ENCODE measurements at places on chromosomes 2 and 18.
A peak's percentile ranks its signal among the peaks of the same experiment; 100 is the strongest.

GRCh38 chr2:171579481-171579880 lies 57.2 kb downstream of the CYBRD1 start:
- no peak for DNase-seq

- no peak for DNase-seq
Observed at GRCh38 chr2:220120041-220120440, 492.6 kb downstream of the SLC4A3 start.

DNA sequence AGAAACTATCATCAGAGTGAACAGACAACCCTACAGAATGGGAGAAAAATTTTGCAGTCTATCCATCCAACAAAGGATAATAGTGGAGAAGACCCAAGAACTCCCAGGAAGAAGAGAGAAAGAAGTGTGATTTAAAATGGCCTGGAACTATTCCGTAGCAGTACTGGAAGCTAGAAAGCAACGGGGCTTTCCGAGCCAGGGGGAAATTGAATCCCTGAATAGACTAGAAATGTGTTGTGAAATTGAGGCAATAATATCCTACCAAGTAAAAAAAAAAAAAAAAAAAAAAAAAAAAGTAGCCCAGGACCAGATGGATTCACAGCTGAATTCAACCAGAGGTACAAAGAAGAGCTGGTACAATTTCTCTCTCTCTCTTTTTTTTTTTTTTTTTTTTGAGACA lies 69.3 kb downstream of the FARP2 start:
- DNase-seq: no peak

GRCh38 chr2:48849770-48850169 lies 94.2 kb upstream of the LHCGR start:
- no peak for DNase-seq

- DNase-seq: no peak
Observed at GRCh38 chr2:239912938-239913635, 112.1 kb downstream of the NDUFA10 start.

DNA sequence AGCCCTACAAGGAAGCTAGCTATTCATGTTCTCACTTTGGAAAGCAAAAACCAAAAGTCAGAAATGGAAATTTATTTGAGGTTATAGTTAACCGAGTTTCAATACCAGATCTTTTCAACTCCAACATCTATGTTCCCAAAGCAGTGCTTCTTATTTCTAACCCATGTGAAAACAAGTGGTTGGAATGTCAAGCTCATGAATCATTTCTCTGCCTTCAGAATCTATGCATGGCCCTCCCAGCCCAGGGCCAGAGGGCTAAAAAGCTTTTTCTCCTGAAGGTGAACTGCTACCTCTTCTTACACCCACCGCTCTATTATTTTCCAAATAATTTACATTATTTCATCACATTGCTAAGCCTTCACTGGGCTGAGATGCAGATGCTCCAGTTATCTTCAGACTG lies 158.4 kb downstream of the SP3 start:
- no peak for DNase-seq

DNA sequence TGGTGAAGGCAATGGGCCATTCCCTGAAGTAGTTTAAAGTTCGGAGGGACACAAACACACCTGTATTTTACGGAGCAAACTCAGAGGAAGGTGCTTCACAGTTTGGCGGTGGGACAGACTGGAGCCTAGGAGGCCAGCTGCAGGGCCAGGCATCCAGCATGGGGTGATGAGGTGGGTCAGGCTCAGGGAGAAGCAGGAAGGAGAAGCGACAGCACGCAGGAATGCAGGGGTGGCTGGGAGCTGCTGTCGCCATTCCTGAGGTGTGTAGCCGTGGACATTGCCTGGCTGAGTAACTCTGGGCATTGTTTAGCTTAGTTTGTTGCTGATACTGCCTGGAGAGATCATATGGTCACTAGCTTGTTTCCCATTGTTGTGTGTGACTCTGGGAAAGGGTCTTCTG lies 35.8 kb upstream of the METTL21A start:
- DNase-seq: no peak

GRCh38 chr2:34337735-34338134 lies 738.6 kb upstream of the FAM98A start:
- no peak for DNase-seq

DNA sequence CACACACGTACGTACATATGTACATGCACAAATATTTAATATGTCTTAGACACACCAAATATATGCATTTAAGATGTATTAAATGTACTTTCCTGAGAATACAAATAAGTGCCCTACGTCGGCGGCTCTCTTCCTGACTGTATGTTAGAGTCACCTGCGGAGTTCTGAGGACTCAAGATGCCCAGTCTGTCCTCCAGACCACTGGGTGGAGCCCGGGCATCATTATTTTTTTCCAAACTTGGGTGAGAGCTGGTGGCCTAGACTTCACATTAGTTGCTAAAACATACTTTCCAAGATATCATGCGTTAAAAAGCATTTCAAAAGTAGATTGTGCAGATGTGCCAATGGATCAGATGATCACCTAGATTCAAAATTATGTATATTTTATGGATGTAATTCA lies 2.9 kb downstream of the IL18R1 start:
- DNase-seq: no peak

DNA sequence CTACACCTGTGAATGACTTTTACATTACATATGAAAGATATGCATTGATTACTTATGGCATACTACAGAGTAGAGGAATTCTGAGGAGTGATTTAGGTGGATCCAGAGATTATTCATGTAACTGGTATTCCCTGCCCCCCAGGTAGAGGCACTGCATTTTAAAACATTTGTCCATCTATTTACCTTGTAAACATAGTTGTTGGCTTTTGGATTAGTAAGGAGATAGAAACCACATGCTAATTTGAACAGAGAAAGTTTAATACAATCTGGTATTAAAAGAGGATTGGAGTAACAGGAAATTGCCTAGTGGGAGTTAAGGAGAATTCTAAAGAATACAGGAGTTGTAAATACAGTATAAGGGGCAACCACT lies 15.9 kb downstream of the GALNT3 start:
- DNase-seq: no peak

GRCh38 chr18:25510096-25510495 lies 158.1 kb upstream of the ZNF521 start:
- DNase-seq: peak; percentile 49

DNA sequence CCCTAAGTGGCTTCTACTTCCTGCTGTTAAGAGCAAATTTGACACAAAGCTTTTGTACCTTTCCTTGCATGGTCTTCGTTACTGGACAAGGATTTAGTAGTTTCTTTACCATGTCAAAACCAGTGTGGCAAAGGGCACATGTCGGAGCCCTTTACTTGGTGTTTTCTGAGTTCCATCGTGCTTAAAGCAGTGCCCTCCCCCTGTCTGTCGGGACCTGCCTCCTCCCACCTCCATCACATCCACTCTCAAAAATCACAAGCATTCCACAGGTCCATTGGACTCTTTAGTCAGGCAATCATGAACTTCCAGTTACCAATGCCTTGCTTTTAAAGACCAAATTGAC lies 763 bp downstream of the CCDC141 start:
- no peak for DNase-seq

GRCh38 chr2:222993920-222994650 lies 57.9 kb upstream of the KCNE4 start:
- peak; percentile 94 for DNase-seq

GRCh38 chr18:72208920-72209676 lies 335.0 kb downstream of the CBLN2 start:
- no peak for DNase-seq

DNA sequence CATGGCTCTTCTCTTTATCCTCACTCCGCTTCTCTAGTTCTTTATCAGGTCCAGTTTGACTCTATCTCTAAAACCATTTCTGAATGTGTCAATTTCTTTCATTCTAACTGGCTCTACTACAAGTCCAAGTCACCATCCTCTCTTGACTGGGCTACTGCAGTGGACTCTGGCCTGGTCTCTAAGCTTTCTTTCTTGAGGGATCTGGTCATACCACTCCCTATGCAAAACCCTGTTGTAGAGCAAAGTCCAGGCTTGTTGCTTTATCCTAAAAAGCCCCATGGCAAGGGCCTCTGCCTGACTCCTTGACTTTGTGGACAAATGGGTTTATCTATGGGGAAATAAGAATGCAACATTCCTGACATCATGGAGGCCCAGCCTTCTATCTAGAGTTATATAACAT lies 87.1 kb downstream of the BCL2L11 start:
- no peak for DNase-seq

GRCh38 chr18:51235009-51235789 lies 37.7 kb upstream of the MEX3C start:
- no peak for DNase-seq

GRCh38 chr2:156532989-156533388 lies 96.8 kb downstream of the GPD2 start:
- no peak for DNase-seq

GRCh38 chr2:60337142-60337497 lies 216.3 kb downstream of the BCL11A start:
- DNase-seq: no peak

DNA sequence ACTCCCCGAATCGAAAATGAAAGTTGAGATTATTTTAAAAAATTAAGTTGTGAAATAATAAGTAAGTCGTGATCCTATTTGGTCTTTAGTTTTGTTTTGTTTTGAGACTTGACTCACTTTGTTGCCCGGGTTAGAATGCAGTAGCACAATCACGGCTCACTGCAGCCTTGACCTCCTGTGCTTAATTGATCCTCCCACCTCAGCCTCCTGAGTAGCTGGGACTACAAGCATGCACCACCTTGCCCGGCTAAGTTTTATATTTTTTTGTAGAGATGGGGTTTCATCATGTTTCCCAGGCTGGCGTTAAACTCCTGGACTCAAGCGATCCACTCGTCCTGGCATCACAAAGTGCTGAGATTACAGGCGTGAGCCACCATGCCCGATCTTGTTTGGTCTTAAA lies 326.2 kb downstream of the MYCN start:
- DNase-seq: no peak

- no peak for DNase-seq
Observed at GRCh38 chr2:227608561-227609338, 5.9 kb downstream of the SCYGR3 start.

- DNase-seq: peak; percentile 38
Observed at GRCh38 chr18:12946549-12947284, 1.1 kb upstream of the SEH1L start.

- DNase-seq: no peak
Observed at GRCh38 chr18:22005191-22005841, 164.1 kb upstream of the GATA6 start.

DNA sequence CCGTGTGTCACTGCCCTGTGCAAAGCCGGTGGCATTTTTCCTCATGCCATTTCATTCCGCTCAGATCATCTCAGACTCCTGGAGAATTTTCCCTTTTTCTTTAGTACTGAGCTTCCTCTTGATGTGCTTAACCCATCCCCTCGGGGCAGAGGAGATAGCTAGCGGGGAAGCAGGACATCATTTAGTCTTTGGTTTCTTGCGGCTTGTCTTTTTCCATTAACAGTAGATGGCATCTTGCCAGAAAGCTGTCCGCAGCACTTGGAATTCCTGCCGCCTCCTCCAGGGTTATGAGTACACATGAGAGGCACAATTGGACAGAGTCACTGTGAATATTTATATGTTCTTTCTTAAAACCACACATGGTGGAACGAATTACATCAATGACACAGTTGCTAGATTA lies 226.6 kb downstream of the ALPK2 start:
- peak; percentile 82 for DNase-seq

- no peak for DNase-seq
Observed at GRCh38 chr2:118250463-118250862, 162.2 kb downstream of the INSIG2 start.

- no peak for DNase-seq
Observed at GRCh38 chr18:7927119-7927518, 360.0 kb downstream of the PTPRM start.

DNA sequence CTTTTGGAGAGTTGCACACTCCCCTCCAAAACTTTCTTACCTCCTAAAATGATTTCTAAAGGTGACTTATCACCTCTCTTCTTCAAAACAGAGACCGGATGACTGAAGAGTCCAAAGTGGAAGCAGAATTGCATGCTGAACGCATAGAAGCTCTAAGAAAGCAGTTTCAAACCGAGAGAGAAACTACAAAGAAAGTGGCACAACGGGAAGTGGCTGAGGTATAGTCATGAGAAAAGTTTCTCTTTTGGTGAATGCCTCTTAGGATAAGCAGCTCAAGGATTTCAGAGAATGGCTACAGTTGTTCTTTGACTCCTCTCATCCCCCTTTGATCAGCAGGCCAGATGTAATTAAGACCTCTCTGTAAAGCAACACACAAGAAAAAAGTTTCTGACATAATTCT lies 73.6 kb downstream of the GTF3C3 start:
- DNase-seq: no peak
